Stimulated activated CD4-positive, alpha-beta T cell treated with anti-CD3 and anti-CD28 coated beads, Interleukin-2, amount 100 ng/mL, for 48 hours (primary cell): ENCODE measurements at places on chromosomes 7 and 10.
A peak's percentile ranks its signal among the peaks of the same experiment; 100 is the strongest.

GRCh38 chr7:151888079-151889067, 11.5 kb upstream of the PRKAG2 start:
- DNase-seq = no peak

DNA sequence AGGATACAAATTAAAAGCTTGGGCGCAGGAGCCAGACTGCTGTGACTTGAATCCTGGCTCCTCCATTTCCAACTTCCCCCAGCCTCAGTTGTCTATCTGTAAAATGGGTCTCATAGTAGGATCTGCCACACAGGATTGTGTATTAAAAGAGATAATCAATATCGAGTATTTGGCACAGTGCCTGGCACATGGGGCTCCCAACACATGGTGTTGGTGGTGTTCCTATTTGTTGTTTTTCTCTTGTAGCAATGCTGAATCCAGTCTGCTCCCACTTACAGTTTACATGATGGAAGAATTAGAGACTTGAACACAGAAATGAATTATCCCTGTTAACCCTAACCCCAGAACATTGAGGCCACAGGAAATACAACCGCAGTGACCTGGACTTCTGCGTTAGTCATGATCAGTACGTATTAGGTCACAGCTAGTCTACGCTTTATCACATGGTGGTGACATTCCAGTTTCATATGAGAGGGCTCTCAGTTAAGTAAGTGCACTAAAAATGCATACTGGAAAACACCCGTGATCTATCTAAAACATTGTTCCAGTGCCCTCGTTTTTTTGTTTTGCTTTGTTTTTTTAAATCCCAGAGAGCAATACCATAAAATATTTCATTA, 169.5 kb upstream of the KLF14 start:
- no peak for DNase-seq

GRCh38 chr7:158705234-158705850, 738 bp upstream of the NCAPG2 start:
- no peak for DNase-seq

DNA sequence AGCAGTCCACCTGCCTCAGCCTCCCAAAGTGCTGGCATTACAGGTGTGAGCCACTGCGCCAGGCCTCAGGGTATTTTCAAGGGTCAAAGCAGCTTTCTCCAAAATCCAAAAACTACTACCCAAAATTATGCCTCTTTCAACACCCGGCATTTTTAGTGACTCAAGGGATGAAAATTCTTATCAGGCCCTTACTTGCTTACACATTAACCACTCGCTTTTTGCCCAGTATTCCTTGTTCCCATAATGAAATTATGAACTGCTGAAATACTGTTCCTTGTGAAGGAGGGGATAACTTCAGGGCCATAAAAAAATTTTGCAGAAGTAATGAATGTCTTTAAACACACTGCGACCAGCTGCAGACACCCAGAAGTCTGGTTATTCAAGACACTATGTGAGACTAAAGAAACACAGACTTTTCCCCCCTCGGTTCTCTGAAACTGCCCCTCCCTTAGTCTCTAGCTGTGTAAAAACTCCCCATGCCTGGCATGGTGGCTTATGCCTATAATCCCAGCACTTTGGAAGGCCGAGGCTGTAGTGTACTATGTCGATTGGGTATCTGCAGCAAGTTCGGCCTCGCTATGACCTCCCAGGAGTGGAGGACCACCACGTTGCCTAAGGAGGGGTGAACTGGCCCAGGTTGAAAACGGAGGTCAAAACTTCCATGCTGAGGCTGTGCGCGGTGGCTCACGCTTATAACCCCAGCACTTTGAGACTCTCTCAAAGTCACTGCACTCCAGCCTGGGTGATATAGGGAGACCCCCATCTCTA, 12.0 kb downstream of the FXYD4 start:
- DNase-seq = no peak

DNA sequence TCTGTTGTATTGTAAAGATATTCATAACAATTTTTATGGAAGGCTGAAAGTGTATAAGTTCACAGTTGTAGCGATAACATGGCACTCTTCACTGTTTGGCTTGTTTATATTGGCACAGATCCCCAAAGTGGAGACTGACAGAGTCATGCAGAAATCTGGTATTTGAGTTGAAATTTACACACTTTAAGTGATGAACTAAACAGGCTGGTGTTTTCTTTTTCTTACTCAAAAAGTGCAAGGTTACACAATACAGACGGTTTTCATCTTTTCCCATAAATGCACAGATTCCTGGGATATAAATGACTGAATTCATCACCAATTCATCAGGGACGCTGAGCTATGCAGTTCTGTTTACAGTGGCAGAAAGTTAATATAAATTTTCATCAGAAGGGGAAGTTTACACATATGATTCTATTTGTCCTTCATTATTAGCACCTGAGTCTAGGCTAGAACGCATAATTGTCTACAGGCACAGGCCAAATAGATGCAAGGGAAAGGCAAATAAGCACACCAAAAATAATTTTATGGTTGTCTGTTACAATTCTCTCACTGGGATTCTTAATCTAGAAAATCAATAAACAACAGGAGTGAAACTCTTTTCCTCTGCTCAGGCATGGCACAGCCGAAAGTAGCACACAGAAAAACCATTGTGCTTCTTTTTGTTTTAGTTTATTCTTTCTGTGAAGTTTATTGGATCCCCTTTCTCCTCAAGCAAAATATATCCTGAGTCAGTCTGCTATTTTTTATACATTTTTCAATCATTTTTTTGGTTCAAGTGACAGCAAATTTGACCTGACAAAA, 88.0 kb downstream of the FOXP2 start:
- no peak for DNase-seq

DNA sequence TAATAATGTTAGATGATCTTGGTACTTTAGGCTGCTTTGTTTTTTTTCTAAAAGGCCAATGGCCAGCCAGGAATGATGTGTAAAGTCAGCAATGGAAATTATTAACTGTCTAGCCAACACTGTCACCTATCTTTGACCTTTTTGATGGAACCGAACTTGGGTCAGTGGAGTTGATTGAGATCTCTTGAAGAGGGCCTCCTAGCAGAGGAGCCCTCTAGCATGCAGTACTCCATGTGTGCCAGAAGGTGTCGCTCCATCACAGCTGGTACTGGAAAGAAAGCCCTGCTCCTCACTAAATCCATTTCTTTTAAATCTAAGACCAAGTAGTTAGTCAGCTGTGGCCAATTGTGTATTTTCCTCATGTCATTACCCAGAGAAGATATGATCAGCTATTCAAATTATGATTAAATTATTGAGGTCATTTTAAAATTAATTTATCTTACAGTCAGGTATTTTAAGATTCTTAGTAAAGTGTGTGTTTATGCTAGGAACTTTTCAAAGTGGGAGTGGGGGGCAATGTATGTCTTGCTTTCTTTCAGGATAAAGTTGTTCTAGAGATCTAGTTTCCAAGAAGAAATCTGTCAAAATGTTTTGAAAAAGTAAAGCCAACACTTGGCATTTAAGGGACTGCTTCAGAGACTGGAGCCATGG, 33.1 kb upstream of the CROT start:
- peak; percentile 65 for DNase-seq

DNA sequence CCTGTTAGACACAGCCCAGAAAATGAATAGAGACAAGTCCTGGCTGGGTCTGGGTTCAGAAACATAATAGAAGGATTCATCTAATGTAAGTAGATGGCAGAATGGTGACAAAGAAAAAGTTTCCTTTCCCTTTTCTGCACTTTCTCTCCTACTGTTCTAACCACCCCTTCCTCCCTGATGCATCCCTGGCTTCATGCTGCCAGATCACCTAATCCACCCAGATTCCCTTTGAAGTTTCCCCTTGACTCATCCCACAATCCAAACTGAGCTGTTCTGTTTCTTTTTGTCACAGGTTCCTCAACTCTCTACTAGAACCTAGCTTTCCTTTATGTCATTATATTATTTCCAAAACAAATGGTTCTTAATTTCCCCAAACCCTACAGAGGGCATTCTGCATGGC, 1.1 kb upstream of the MACC1 start:
- DNase-seq = no peak

- DNase-seq = no peak
Measured at GRCh38 chr10:101896225-101896877, 52.8 kb upstream of the KCNIP2 start.

- DNase-seq = no peak
Measured at GRCh38 chr7:85341973-85342372, 155.1 kb upstream of the SEMA3D start.

GRCh38 chr7:124784879-124785818, 19.6 kb upstream of the GPR37 start:
- DNase-seq = no peak

GRCh38 chr10:14389981-14390590, 59.4 kb upstream of the FRMD4A start:
- no peak for DNase-seq

DNA sequence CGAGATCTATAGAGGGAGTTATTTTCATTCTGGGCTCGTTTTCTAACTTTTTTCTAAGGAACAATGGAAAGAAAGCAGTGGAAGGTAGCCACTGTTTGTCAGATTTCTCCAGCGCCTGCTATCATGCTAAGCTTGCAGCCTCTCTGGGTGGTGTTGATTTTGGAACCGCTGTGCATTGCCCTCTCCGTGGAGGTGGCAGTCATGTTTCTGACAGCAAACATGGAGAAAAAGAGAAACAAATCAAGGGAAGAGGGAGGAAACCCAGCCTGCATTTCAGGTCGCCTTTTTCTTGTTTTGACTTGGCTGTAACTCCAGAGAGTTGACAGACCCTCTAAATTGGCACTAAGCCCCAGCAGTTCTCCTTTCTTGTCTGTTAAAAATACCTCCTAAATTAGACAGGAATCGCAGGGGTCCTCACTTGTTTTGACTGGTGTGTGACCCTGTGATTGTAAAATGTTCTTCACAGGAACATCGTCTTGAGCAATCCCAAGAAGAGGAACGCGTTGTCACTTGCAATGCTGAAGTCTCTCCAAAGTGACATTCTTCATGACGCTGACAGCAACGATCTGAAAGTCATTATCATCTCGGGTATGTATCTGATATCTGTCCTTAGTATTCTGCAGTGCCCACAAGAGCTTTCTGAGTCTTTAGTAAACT, 4.8 kb downstream of the ECHDC3 start:
- DNase-seq = no peak

GRCh38 chr10:89091496-89091895, 100.9 kb downstream of the FAS start:
- no peak for DNase-seq

GRCh38 chr10:43227911-43228782, 38.7 kb downstream of the RASGEF1A start:
- no peak for DNase-seq

DNA sequence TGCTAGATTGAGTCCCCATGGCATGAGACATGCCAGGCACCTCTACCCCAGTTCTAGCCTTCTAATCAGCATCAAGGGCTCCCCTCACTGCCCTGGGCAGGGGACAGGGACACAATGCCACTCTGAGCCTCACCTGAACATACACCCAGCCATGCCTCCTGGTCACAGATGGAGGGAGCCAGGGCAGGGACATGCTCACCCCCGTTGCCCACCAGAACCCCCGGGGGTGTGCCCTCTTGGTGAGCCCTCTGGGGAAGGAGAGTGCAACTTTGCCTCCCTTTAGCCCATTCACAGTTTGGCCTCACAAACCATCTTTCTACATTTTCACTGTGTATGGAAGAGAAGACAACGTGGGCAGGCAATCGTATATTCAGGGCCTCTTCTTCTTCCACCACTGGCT, 167.2 kb downstream of the LCOR start:
- DNase-seq = no peak

DNA sequence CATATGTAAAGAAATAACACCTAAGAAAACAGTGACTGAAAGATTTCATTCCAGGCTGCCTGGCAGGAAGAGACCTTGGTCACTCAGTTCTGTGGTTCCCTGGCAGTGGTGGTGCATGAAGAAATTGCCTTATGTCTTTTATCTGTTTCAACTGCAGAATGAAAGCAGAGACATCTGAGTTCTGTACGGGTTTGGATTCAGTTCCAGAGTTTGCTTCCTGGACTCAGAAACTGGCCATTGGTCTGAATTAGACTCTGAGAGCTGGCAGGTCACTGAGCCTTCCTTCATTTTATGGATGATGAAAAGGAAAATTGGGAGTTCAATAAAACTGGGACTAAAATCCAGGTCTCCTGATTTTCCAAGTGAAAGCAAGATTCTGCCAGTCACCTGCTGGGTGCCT, 428.9 kb upstream of the AUTS2 start:
- DNase-seq = no peak

DNA sequence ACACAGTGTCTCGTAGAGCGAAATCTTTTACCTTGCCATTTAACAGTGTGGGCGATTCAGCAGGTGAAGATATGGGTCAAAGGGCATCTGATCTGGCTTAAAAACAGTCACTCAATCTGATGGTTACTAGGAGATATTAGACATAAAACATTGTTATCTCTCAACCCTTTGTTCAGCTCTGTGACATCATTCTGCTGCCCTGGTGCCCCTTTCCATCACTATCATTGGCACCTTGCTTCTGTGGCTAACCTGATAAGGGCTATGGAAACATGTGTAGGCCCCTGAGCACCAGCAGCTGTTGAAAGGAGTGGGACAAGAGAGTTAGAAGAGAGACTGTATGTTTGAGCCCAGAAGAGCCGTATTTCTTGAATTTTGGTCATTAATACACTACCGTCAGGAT, 650.3 kb downstream of the PHTF2 start:
- no peak for DNase-seq

GRCh38 chr10:6473901-6474370, 106.1 kb downstream of the PRKCQ start:
- no peak for DNase-seq

DNA sequence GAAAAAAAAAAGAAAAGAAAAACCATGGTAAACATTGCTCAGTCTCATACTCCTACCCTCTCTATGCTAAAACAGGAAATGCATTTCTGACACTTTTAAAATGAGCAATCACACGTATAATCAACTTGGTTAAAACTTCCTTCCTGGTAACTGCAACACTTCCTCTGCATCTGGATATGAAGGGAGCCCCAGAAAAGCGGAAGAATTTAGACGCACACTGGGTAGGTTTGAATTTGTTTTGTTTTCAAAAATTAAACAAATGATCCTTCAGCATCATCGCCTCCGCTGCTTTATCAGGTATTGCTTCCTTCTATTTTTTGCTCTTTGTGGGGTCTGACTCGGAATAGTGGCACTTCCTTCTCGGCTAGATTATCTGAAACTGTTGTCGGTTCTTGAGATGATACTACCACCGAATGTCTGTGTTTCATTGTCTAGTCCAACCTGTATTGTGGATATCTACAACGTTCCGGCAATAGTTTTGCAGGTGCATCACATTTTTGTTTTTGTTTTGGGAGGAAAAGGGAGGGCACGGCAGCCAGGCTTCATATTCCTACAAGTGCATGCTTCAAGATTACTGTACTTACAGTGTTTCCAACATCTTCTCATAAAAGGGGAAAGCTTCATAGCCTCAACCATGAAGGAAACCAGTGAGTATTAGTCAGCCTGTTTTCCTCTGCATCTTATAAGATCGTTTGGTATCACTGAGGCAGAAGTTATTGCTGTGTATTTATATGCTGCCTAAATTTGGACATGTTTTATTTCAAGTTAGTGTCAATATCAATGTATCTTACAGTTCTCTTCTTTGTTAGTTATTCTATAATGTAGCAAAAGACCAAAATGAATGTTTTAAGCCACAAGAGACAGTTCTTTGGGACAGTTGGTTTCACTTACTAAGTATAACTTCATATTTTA, at the start of gene PIK3CG:
Gene PIK3CG (plus strand): TSS at position 153 of the 912 bp plus-strand sequence. CDS start 2,280 bp downstream, outside the sequence.
- DNase-seq = no peak

GRCh38 chr7:153193144-153193595, 433.6 kb downstream of the ACTR3B start:
- peak; percentile 1 for DNase-seq
